ENCODE measurements at places on chromosomes 6 and 20.

- DNase-seq: no peak
These were observed 78.1 kb downstream of the PRSS35 start for GRCh38 chr6:83590416-83590815.

DNA sequence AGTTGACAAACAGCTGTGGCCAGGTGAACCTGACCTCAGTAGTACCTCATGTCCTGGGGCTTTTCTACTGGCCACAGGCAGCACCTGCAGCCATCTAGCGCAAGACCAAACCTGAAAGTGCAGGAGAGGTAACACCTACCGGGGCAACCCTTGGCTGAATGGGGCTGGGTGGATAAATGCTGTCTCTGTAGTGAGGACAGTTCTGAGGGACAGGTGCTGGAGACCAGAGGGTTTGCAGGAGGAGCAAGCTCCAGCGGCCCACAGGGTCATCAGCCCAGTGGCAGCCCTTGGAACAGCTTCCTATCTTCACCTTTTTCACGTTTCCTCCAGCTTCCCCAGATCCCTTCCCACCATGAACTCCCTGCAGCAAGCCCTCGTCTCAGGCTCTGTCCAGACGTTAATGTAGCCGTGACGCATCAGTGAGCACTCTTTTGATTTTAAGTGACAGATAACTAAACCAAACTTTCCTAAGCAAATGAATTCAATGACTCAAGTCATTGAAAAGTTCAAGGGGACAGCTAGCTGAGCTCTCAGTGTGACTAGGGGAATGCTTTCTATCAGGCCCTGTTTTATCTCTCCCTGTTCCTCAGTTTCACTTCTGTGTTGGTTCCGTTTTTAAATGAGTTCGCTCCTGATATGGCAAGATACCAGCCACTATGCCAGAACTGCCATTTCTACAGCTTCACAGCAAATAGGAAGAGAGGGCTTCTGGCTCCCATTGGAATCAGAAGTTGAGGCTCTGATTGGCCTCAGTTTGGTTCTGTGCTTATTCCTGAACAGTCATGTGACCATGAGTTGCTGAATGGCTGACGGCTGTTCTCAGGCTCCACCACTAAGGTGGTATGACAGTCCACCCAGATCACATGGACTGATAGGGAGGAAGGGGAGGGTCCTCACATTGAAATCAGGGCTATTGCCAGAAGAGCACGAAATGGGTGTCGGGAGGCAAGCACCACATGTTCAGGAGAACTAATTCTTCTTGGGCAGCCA lies 12.1 kb upstream of the PFDN4 start:
- no peak for DNase-seq

- no peak for DNase-seq
These were observed 38.8 kb downstream of the ELOVL5 start for GRCh38 chr6:53309901-53310300.

DNA sequence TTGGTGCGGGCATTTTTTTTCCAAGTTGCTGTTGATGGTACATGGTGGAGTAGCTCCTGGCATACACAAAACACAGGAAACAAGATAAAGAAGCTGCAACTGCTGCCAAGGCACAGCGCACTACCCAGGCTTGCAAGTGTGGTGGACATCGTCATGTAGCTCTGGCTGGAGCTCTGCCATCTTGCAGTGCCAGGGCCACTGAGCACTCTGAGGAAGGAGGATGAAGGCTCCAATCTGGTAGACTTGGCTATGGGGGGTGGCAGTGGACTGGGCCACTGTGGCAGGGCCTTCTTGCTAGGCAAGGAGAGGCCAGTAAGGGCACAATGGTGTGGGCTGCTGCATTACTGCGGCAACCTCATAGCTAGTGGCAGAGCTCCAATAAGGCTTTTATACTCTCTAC lies 263.5 kb downstream of the CENPW start:
- DNase-seq: no peak

DNA sequence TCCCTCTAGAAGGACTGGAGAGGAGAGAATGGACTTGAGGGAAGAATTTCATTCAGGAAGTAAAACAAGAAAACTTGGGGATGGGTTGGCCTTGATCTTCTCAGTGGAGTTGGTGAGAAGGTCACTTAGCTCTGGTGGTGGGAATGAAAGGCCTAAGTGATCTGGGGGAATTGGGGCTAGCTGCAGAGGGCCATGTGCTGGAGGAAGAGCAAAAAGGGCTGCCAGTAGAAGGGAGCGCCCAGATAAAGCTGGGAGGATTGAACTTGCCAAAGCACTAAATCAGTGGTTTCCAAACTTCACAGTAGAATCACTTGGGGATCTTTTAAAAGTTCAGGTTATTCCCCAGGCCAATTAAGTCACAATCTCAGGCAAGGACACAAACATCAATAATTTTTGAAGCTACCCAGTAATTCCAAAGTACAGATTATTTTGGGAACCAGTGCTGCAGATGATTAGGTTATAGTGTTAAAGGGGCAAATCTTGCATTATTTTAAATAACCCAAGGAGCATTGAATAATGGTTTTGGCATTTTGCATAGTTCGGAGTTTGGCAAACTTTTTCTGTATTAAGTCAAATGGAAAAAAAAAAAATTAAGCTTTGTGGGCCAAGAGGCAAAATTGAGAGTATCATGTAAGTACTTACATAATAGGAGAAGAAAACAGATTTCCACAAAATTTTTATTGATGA lies 36.5 kb upstream of the RFPL4B start:
- no peak for DNase-seq

DNA sequence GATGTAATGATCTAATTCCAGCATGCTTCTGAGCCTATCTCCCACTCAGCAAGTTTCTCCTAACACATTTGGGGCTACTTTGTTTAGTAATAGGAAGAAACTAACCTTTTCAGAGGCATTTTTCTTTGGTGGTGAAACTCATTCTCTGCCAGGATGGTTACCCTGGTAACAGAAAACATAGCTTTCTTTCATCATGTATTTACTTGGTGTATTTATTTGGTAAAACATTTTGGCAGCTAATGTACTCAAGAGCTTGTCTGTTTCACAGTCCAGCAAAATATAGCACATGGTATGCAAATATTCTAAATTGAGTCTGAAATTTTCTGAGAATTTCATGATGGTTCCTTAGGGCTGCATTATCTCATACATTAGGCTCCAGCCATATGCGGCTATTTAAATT lies 100.0 kb downstream of the SLC35B3 start:
- no peak for DNase-seq

DNA sequence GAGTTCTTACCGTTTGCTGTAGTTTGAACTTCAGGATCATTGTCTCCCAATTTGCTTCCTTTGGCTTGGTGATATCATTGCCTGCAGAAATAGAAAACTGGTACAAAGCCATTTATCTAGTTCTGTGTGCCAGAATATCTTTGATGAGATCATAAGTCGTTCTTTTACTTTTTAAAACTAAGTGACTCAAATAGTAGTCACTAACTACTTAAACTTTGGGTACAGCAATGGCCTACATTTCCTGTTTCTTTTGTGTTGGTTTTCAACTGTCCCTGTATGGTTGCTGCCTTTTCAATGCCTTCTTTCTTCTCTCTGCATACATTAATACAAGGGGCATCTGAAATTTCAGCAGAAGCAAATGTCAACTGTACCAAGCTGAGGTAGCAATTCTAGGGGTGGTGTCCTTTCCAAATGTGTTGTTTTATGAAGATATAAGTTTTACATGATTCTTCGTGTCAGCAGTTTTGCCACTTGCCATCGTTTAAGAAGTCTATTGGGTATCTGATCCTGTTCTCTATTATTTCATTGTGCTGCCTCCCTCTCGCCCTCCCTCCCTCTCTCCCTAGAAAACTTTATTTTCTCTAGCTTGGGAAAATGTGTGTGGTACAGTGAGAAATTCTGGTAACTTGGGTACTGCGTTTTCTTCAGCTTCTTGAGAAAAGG lies 238.5 kb downstream of the FARS2 start:
- no peak for DNase-seq

All from activated naive CD4-positive, alpha-beta T cell treated with anti-CD3 and anti-CD28 coated beads for 36 hours (primary cell).